ENCODE measurements at places on chromosomes 4 and X.

GRCh38 chrX:48179691-48180090 lies 16.9 kb downstream of the SSX5 start:
- DNase-seq, result no peak

DNA sequence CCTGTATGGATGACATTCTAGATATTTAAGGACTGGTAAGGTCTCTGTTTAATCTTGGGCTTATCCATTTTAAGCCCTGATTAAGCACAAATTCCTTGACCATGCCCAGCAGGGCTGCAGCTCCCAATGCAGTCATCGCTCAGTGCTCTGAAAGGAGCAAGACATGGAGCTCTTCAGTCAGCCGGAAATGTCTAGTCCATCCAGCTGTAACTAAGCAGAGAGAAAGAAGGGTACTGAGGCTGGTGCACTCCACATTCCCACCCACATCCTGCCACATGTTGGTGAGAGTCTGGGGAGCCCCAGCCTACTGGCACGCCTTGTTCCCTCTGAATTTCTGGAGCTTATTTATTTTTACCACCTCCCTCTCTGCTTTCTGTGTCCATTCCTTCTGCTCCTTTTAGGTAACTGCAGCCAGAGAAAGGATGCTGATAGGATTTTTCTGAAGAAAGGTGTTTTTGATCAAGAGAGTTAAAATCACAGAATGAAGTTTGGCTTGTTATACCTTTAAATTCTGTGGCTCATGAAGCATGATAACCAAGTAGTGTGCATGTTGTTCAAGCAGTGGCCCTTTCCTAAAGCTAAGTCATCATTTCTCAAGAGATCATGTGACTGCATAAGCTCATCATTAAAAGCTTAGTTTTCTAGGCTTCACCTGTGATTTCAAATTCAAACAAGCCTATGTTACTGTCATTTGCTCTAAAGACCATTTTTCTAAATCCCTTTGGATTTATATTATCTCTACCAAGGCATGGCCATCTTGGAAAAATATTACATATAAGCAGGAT lies 74.0 kb downstream of the GALNT7 start:
- no peak for DNase-seq

DNA sequence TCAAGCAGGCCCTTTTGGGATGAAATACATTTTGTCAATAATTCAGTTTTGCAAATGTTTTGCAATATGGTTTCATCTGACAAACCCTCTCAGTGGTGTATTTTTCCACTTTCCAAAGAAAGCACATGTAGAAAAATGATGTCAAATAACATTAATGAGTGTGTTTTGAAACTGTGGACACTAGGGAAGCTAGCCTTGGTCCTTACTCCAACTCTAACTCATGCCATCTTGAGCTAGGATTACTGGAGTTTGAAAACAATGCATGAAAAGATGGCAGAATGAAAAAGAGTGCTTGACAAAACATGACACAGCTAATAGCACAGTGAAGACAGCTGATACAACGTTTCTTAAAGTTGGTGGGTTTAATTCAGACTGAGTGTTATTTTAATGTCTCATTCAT lies 41.4 kb downstream of the HAND2 start:
- DNase-seq, result no peak

- DNase-seq, result no peak
Observed at GRCh38 chrX:112051576-112051975, 31.0 kb downstream of the TRPC5 start.

- no peak for DNase-seq
Observed at GRCh38 chr4:105755375-105755774, 46.8 kb downstream of the GSTCD start.

- no peak for DNase-seq
Observed at GRCh38 chr4:156545003-156545785, 426.4 kb downstream of the PDGFC start.

DNA sequence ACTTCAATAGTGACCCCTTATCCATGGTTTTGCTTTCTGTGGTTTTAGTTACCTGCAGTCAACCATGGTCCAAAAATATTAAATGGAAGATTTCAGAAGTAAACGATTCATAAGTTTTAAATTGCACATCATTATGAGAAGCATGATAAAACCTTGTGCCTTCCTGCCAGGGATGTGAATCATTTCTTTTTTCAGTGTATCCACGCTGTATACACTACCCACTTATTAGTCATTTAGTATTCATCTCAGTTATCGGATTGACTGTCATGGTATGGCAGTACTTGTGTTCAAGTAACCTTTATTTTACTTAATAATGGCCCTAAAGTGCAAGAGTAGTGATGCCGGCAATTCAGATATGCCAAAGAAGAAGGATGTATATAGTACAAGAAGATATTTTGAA lies 37.7 kb upstream of the TASL start:
- no peak for DNase-seq

GRCh38 chr4:86968547-86968946 lies 33.7 kb downstream of the AFF1 start:
- DNase-seq, result no peak

- no peak for DNase-seq
Observed at GRCh38 chr4:69066945-69067344, 29.3 kb upstream of the UGT2B7 start.

DNA sequence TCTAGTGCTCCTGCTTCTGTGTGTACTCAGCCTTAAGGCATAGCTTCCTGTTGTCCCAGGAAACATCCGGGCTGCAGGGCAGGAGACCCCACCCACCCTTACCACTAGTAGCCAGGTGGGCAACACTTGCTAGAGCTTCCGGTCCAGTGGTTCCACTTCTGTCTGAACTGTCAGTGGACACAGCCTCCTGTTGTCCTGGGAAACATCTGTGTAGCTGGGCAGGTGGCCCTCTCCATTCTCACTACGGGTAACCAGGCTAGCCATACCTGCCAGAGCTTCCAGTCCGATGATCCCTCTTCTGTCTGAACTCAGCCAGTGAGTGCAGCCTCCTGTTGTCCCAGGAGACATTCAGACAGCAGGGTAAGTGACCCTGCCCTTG lies 372.2 kb downstream of the INPP4B start:
- no peak for DNase-seq

- DNase-seq, result no peak
Observed at GRCh38 chr4:158758142-158758541, 10.7 kb upstream of the FNIP2 start.

DNA sequence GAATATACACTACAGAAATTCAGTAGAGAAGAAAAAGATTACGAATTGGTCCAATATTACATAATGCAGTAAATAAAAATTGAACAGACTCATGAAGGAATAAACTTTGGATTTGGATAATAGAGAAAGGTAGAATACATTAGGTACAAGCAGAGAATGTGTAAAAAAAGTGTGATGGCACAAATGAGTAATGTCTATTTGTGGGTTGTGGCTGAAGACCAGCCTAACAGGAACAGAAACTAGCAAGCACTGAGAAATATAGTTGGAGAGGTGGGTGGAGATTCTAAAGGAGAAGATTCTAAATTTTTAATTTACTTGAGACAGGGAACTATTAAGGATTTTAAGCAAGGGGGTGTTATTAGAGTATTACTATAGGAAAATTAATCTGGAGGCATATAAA lies 15.2 kb upstream of the CLOCK start:
- DNase-seq, result no peak

GRCh38 chrX:50747471-50747900 lies 66.5 kb downstream of the SHROOM4 start:
- DNase-seq, result no peak

- DNase-seq, result no peak
Observed at GRCh38 chr4:16752150-16752549, 146.3 kb downstream of the LDB2 start.

- no peak for DNase-seq
Observed at GRCh38 chr4:119626943-119627266, 1.7 kb downstream of the PDE5A start.

GRCh38 chr4:71609651-71610050 lies 174.2 kb downstream of the GC start:
- DNase-seq, result no peak

DNA sequence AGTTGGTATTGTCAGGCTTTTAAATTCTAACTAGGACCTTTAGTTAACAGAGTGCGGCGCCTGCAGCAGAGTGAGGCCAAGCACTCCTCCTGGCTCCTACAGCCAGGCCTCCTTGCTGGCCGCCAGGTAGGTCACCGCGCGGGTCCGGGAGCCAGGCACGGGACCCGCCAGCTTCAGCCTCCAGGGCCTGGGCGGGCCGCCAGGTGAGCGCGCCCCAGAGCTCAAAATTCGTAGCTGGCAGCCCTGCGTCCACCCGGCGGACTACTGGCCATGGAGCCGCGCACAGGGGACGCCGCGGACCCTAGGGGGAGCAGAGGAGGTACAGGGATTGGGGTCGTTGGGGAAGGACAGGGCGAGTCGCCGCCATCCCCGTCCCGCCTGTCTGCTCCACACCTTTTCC lies at the start of gene MAGIX:
Gene MAGIX (plus strand): TSS at position 139 of the 400 bp plus-strand sequence. CDS start 132 bp downstream, at position 271.
- no peak for DNase-seq

DNA sequence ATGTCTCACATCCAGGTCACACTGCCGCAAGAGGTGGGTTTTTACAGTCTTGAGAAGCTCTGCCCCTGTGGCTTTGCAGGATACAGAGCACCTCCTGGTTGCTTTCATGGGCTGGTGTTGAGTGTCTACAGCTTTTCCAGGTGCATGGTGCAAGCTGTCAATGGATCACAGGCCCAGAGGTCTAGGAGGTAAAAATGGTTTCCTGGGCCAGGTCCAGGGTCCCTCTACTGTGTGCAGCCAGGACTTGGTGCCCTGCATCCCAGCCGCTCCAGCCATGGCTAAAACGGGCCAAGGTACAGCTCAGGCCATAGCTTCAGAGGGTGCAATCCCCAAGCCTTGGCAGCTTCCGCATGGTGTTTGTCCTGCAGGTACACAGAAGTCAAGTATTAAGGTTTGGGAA lies 434.1 kb upstream of the GALNT7 start:
- DNase-seq, result no peak

- DNase-seq, result no peak
Observed at GRCh38 chr4:22672519-22672918, 20.2 kb upstream of the GBA3 start.

DNA sequence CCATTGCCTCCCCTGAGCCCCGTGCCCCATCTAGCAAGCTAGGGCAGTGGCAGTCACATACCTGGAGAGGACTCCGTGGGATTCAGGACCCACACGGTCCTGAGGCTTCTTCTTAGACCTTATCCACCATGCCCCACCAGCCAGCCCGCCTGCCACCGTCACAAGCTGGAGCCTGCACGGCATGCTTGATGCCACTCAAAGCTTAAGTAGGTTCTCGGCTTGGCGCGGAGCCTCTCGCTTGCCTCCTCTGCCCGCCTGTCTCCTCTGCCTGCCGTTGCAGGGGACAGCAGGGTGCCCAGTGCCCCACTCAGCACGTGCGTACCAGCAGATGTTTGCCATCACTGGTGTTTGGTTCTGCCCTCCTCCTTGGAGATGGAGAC lies 14.1 kb downstream of the PSAPL1 start:
- DNase-seq, result no peak

GRCh38 chr4:85995361-85995760 lies 364.5 kb downstream of the MAPK10 start:
- no peak for DNase-seq

DNA sequence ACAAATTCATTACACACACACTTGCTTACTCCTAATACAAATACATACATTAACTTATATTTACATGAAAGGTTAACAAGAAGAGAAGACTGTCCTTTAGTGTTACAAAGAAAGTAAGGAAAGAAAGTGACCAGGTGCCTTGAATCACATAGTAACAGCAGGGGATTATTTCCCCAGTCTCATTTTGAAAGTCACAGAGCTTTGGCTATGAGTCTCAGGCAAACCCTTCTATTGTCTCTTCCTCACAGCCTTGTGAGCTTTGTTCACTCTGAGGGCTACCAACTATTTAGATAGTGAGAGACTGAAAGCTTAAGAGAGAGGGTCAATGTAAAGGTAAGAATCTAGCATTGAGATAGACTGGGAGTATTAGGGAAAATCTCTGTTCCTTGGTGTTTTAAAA lies 161.6 kb downstream of the NPNT start:
- DNase-seq, result no peak

- no peak for DNase-seq
Observed at GRCh38 chrX:139192386-139192961, 338.1 kb upstream of the F9 start.

GRCh38 chr4:102308032-102308799 lies 37.1 kb downstream of the SLC39A8 start:
- DNase-seq, result no peak

DNA sequence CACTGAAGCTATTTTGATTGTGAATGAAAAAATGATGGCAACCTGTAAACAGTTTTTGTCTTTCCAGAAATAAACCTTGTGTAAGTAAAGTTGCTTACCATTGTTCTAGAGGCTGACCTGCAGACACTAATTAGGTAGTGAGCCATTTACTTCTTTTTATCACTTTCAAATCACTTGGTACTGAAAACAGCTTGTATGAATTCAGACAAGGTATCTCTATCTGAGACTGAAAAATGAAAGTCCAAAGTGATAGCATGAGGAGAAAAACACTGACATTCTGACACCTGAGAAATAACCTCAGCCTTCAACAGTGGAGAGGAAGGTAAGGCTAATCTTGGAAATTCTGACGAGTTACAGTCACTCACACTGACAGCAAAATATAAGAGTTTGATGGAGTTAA lies 238.8 kb downstream of the GPC3 start:
- DNase-seq, result no peak

Measured in SHP77 (cell line).